ENCODE measurements at places on chromosomes 16 and 17. TPM values are rescaled to one million over a fixed set of nuclear protein-coding genes. Genes with fewer than 3 reads are reported as not detected.

Gene STAT5A
- polyA plus RNA-seq, result 13.7 TPM

Gene MSRB1
- polyA plus RNA-seq, result 35.2 TPM

Gene VPS35L
- polyA plus RNA-seq, result 80.5 TPM

Gene SLC13A2
- 0.44 TPM for polyA plus RNA-seq

Gene CLEC3A
- polyA plus RNA-seq, result not detected

Gene CCL16
- not detected for polyA plus RNA-seq

Gene ODF4
- polyA plus RNA-seq, result 34.0 TPM

Gene DNAI2
- 80.5 TPM for polyA plus RNA-seq

Gene DRC7
- 199 TPM for polyA plus RNA-seq

Gene CCL4
- 9.9 TPM for polyA plus RNA-seq

Gene TUBG1
- 411 TPM for polyA plus RNA-seq

Gene FBXO47
- polyA plus RNA-seq, result 5.8 TPM

Gene GRAPL
- polyA plus RNA-seq, result 9.5 TPM

Gene ZPBP2
- 224 TPM for polyA plus RNA-seq

Gene ALOX15
- 5.2 TPM for polyA plus RNA-seq

Gene CEP20
- 70.6 TPM for polyA plus RNA-seq

Gene ORMDL3
- polyA plus RNA-seq, result 77.6 TPM

Gene MT1M
- polyA plus RNA-seq, result 2.6 TPM

Gene RBFOX1
- 2.8 TPM for polyA plus RNA-seq

Gene TNFRSF17
- 5.2 TPM for polyA plus RNA-seq

All from testis (tissue), 5 donors.